ENCODE measurements at places on chromosomes 1 and 21. TPM values are rescaled to one million over a fixed set of nuclear protein-coding genes. Genes with fewer than 3 reads are reported as not detected.

Gene FABP3
- polyA plus RNA-seq: 5.8 TPM

Gene SYF2
- 94.1 TPM for polyA plus RNA-seq

Gene SV2A
- 95.3 TPM for polyA plus RNA-seq

Gene IL24
- not detected for polyA plus RNA-seq

Gene DSCAM
- 5.3 TPM for polyA plus RNA-seq

Gene TRAF5
- polyA plus RNA-seq: 0.69 TPM

Gene OPTC
- polyA plus RNA-seq: not detected

Gene VHLL
- 1.4 TPM for polyA plus RNA-seq

Gene MYOG
- polyA plus RNA-seq: not detected

Gene TMPRSS15
- 0.18 TPM for polyA plus RNA-seq
